ENCODE measurements at places on chromosomes 5 and 9. TPM values are rescaled to one million over a fixed set of nuclear protein-coding genes. Genes with fewer than 3 reads are reported as not detected.
A peak's percentile ranks its signal among the peaks of the same experiment; 100 is the strongest.

- DNase-seq, result no peak
These were observed 13.8 kb downstream of the CNTRL start for GRCh38 chr9:121088576-121088975.

Gene HCN1
- total RNA-seq, result 21.9 TPM

Gene FBP1
- 8.6 TPM for total RNA-seq

DNA sequence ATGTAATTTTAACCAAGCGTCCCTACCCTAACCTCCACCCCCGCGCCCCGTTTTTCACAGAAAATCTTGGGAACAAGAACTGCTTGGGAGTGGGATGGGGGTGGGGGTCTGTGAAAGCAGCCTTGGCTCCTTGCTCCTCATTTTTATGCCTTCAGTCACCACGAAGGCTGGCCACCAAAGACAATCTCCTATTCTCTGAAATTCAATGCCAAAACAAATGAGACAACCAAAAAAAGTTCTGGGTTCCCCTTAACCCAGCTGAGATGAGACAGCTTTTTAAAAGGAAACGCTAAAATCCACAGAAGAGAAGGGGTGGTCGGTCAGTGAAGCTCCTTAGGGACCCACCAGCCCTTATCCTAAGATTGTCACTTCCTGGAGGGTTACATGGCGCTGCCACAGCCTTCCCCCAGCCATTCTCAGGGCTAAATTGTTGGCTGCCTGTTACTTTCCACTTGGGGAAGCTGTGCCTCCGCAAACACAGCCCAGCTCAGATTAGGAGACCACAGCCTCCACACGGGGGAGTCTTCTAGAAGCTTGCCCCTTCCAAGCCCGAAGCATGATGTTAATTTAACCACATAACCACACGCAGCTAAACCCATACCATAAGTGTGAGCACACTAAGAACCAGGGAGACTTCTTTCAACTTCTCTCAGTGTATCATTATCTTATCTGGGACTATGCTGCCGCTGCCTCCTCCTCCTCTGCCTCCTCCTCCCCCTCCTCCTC is 136.3 kb downstream of the FOXD1 start:
- DNase-seq, result no peak

Gene PDLIM4
- 55.3 TPM for total RNA-seq

Gene ENG
- total RNA-seq, result 24.9 TPM

Gene OSMR
- 49.8 TPM for total RNA-seq

Gene SLCO4C1
- total RNA-seq, result not detected

DNA sequence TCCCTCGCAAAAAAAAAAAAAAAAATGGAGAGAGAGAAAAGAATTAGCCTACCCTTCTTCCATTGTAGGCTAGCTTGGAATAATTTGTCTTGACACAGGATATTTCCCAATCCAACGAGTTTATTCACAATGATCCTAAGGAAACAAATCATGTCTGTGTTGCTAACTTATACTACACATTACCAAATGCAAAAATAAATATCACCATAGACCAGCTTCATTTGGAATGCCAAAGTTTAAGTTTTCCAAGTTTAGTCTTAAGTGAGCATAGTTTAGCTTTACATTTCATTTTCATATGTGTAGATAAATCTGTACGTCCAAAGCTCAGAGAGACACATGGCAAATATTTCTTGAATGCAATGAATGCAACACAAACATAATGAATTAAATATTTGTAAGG is 1106.2 kb upstream of the DMAC1 start:
- no peak for DNase-seq

- no peak for DNase-seq
These were observed 76.6 kb upstream of the ADAMTS16 start for GRCh38 chr5:5063533-5063953.

Gene GAS1
- total RNA-seq, result 39.9 TPM

DNA sequence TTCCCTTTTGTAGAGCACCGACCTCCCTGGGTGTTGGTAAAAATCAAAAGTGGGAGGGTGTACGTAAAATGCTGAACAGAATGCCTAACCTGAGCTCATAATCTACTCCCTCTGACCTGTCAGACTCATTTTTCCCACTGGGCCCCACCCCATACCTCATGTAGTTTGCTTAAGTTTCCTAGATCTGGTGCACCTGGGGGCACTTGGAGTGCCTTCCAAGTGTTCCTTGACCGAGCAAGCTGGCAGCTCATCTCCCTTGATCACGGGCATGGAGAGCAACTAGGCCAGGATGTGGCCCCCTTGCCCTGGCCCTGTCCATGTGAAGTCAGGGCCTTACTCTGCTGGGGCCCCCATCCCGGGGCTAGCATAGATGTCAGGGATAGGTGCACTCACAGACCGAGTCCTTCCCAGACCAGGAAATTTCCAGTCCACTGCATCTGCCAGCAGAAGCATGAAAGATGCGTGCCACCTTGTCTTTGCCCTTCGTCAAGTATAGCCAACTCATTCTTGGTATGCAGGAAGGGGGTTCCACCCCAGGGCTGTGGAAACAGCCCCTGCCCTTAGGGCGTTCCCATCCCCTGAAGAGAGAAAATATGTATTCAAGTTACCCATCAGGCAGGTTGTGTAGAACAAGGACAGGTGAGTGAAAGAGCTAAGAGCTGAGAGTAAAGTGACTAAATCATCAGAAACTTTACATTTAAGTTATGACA is 41.9 kb downstream of the SLC22A5 start:
- peak; percentile 31 for DNase-seq

DNA sequence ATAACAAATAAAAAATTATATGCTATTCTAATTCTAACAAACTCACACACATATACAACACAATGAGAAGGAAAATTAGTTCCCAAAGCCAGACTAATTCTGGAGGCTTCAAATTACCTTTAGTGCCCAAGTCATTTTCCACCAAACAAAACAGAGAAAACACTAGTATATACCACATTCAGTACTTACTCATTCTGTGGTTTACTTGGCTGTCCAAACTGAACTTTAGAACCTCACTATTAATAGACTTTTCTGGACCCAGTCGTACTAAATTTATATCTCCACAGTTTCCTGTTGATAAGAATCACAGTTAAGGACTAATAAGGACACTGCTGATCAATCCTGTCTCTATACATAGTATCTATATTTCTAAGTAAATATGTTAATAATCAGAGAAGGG is 66.4 kb downstream of the SETX start:
- DNase-seq, result no peak
